ENCODE measurements at places on chromosomes 12 and 14.

- peak; percentile 88 for DNase-seq
These were observed 17.1 kb downstream of the POMT2 start for GRCh38 chr14:77303417-77304156.

- no peak for DNase-seq
These were observed 654.8 kb upstream of the MIS18BP1 start for GRCh38 chr14:45907782-45908181.

- DNase-seq = no peak
These were observed 7.0 kb downstream of the NID2 start for GRCh38 chr14:52061890-52062289.

DNA sequence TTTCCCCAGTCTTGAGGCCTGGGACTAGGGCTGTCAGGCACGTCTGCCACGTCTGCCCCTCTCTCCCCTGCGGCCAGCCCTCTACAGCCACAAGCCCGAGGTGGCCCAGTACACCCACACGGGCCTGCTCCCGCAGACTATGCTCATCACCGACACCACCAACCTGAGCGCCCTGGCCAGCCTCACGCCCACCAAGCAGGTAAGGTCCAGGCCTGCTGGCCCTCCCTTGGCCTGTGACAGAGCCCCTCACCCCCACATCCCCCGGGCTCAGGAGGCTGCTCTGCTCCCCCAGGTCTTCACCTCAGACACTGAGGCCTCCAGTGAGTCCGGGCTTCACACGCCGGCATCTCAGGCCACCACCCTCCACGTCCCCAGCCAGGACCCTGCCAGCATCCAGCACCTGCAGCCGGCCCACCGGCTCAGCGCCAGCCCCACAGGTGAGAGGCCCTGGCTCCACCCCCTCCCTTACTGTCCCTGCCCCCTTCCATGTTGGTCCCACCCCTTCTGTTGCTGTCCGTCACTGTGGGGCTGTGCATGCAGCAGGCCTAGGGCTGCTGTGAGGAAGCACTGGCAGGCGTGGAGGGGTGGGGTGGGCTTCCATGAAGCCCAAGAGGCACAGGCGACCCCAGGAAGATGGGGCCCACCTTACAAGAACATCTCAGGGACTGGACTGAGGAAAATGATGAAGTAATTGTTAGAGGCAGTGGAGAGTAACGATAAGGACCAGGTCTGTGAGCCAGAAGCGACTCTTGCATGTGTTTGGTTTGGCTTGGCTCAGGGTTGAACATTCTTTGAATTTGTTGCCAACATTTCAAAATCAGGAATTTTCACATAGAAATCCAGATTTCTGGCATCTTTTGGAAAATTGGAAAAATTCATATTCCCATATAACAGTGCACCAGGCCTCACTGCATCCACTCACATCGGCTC is 16.8 kb downstream of the C12orf43 start:
- peak; percentile 67 for DNase-seq

- no peak for DNase-seq
These were observed 200.5 kb upstream of the OR4E1 start for GRCh38 chr14:21874167-21874566.

DNA sequence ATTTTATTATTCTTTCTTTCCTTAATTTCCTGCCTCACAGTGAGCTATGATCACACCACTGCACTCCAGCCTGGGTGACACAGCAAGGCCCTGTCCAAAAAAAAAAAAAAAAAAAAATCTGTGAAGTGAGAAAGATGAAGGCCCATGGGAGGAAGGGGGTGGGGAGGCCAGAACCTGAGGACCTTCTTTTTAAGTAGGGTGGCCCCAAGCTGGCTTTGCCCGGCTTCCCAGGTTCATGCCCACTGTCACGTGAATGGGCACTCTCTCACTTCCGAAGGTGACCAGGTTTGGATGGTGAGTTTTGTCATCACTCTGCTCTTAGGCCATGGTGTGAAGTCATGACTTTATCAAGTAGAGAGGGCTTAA is 82.3 kb downstream of the TNFAIP2 start:
- no peak for DNase-seq

DNA sequence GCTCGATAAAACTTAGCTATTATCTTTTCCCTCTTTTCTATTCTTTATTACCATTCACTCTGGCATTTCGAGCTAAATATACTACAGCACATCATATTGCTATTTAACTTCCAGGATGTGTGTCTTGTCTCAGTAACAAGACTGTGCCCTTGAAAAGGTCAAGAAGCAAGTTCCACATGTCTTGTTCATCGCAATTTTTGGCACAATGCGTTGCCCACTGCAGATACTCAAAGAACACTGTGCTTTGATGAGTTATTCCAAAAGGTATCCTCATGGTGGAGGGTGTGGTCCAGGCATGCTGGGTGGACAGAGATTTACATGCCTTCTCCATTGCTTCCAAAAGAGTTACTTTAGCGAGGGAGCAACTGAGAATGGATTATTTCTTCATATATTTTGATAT is 6.6 kb downstream of the E2F7 start:
- DNase-seq = no peak

GRCh38 chr12:51855586-51856428 is 7.3 kb upstream of the FIGNL2 start:
- DNase-seq = peak; percentile 91

DNA sequence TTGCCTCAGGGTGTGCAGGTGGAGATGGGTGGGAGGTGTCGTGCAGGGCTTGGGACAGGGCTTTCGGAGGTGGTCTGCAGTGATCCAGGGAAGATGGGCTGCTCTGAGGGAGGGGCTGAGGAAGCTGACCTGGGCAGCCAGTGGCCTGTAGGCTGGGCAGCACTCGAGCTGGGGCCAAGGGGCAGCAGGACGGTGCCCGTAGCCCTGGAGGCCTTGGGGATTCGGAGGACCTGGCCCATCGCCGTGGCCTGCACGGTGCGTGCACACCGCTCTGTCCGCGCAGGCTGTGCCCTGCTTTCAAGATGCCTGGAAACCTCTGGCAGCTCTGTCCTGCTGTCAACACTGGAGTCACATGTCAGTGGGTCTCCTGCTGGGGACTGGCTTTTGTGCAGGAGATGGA is 9.1 kb downstream of the PACS2 start:
- DNase-seq = no peak

DNA sequence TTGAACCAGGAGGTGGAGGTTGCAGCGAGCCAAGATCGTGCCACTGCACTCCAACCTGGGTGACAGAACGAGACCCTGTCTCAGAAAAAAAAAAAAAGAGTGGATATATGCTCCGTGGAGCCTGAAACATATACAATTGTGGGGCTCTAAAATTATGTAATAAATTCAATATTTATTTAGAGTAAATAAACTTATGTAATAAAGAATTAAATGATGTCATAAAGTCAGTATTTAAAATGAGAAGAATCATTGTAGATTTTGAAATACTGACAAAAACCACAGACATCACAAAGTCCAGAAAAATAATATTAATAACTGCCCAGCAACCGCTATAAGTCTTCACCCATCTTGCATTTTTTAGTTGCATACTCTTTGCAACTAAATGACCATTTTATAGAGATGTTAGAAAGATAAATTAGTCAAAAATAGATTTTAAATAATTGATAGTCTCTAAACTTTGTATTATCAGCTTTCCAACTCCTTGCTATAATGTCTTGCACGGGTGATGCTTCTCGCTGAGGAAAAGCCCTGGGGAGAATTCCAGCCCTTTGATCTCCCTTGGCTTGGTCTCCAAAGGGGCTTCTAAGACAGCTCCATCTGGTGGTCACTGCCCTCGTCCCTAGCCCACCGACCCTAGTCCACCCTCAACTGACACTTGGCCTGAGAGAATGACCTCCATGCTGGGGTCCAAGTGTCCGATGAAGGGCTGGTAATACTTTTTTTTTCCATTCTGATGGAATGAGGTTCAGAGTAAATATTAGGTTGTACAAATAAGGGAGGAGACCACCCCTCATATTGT is 7.9 kb upstream of the TMBIM6 start:
- no peak for DNase-seq

DNA sequence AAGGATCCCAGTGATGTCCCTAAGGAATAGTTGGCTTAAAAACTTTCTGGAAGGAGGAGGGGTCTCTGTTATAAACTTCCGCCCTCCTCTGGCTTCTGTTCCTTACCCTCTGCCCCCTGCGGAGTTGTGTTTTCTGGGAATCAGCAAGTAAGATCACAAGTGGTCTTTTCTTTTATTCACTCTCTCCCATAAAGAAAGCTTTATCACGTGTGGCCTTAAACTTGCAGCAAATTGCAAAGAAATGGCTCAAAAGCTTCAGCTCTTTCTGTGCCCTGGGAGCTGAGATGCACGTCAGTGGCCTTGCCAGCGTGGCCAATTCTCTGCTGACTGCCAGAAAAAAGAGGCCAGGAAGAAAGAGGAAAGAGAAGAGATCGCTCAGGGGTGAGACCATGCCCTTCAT is at the start of gene SLCO1C1:
SLCO1C1 (plus strand) TSS at position 101 of the 400 bp plus-strand sequence. CDS start 4,245 bp downstream, outside the sequence.
- DNase-seq = no peak

- no peak for DNase-seq
These were observed 9.0 kb downstream of the SERPINA6 start for GRCh38 chr14:94313991-94314655.

DNA sequence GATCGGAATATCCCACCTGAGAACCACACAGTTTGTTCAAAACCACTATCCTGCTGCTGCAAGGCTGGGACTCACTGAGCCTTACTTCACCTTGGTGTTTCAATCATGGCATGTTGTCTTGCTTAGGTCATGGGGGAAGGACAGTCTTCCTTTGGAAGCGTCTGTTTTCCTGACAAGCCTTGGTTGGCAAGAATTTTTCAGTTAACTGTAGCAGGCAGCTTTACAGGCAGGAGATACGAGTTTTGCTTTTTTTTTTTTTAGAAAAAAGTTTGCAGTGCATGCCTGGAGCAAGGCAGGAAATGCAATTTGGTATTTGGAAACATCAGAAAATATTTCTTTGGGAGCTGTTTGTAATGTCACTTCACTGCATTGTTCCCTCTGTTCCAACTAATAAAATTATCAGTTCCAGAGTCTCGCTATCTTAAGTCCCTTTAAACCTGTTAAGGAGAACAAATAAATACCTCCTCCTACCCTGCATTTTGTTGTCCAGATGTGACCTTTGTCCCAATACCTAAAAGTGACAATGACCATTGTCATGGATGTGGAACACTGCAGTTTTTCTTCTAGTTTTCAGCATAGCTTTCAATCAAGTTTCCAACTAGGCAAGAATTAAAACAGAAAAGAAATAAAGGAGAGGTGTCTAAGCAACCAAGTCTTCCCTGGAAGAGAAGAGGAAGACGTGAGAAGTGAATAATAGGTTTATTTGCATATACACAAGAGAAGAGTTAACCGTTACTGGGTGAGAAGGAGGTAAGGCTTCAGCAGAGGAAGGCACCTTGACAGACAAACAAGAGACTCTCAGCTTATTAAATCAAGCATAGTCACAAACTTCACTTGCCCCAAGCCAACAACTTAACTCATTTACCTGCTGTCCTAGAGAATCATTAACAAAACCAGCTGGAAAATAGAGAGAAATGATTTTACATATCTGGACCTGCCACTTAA is 71.4 kb upstream of the ACTN1 start:
- no peak for DNase-seq

DNA sequence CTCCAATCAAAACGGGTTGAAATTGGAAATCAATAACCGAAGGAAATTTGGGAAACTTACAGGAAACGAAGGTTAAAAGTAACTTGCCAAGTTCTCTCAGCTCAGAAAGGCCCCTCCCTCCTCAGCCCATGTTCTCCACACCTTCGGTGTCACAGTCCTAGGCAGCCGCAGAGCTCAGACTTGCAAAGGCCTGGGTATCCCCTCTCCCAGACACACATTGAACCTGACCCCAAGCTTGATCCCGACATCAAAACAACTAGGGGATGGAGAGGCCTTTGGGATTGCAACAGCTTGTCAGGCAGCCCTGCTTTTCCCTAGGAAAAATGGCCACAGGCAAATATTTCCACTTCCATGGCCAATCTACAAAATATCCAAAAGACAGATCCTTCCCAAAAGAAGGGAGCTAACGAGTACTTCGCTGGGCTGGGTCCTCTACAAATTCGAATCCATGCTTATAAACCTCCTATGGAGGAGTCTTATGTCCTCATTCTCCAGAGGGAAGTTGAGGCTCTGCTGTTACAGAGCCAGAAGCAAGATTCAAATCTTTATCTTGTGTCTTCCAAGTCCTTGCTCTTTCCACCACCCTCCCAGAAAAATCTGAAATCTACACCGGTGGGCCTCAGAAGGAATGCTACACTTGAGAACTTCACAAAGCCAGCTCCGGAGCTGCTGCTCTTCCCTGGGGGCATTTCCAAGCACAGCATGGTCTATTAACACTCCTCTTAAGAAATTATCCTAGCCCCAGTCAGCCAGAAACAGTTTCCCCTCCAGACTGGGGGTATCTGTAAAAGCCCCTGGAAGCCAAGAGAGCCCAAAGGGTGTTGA is 35.7 kb upstream of the PNMA1 start:
- no peak for DNase-seq

DNA sequence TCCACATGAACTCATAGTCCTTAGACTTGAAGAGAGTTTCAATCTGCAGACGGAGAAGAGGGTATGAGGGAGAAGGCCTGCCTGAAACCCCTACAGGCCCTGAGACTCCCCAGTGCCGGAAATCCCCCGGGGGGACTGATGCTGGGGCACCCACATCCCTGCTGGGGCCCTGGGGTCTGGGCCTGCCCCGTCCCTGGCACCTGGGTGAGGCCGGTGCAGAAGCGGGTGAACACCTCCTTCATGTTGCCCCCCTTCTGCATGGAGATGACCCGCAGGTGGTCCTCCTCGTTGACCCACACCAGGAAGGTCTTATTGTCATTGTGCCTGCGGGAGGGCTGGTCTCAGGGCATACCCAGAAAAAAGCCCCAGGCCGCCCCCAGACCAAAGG is 2.4 kb downstream of the CKB start:
- no peak for DNase-seq

GRCh38 chr12:129394177-129394825 is 509.5 kb downstream of the TMEM132D start:
- no peak for DNase-seq

DNA sequence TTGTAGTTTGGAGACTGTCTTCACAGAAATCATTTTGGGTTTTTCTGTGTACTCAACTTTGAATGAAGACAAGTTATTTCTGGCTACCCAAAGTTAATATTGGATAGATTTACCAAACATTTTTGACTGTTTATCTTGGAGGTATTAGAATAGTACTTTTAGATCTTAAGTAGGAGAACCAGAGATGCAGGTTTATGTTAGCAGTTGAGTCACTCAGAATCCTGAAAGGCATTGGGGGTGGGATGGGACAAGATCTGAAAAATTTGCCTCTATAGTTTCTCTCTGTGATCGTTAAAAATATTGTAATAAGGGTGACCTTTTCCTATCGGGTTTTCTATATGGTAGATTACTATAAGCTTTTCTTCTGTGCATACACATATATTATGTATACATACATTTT is 112.3 kb downstream of the TTC6 start:
- no peak for DNase-seq

GRCh38 chr12:62191491-62192179 is 68.6 kb upstream of the USP15 start:
- peak; percentile 39 for DNase-seq

DNA sequence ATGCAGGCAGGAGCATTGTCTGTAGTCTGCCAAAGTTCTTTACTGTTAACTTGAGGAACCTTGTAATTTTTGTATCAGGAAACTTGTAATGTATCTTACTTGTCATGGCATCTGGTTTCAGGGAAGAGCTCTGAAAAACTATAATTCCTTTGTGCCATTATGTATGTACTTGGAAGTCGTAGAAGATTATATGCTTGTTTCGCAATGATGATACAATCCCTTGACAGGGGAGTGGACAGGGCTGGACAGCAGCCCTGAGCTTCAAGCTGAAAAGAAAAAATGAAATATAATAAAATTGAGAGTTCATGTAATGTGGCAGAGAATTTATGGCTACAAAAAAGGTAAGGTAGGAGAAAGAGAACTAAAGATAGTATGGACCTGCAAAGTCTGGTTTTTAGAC is 7.4 kb upstream of the DLGAP5 start:
- DNase-seq = no peak

GRCh38 chr12:64053117-64053516 is 169.0 kb downstream of the KICS2 start:
- DNase-seq = no peak

GRCh38 chr12:73221836-73222235 is 949.7 kb downstream of the TRHDE start:
- no peak for DNase-seq
